ENCODE measurements at places on chromosomes 16 and 17.

DNA sequence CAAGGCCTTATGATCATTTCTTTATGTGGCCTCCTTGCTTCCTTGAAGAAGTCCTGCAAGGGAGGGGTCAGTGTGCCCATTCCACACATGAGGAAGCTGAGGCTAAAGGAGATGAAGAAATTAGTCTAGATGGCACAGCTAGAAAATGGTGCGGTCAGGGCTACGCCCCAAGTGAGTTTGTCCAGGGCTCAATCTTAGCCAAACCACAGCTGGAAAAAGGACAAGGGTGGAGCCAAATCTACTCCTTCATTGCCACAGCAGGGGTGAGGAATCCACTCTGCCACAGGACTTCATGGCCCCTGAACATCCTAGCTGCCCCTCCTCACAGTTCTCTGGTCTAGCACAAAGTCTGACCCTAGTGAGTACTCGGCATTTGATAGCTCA lies 16.2 kb downstream of the BEAN1 start:
- no peak for DNase-seq

- DNase-seq, result no peak
Observed at GRCh38 chr17:79775632-79776031, 2.3 kb upstream of the CBX2 start.

DNA sequence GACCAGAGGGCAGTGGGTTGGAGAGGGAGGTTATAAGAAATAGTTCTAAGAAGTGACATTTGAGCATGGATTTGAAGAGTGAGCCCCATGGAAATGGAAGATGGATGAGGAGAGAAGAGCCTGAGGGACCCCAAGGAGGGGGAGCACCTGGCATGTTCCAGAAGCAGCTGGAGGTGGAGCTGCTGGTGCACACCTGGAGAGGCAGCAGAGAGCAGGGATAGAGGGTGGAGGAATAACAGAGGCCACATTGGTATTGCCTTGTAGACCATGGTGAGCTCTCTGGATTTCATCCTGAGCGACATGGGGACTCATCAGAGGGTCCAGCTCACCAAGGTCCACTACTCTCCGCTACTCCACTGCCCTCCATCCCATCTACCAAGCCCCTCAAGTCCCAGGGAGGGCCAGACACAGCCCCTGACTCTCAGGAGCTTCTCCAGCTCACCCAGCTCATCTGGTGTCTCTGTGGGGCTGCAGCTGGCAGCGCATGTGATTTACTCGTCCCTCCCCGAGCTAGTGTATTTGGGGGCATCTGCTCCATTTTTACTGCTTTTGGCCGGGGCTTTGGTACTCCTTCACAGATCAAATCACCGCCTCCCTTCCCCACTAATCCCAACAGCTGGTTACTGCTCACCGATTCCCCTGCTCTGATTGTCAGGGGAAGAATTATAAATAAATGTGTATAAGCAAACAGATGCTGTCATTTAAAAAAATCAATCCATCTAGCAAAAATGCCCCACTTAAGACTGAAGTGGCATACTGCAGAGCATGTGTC lies 22.1 kb upstream of the KDM8 start:
- no peak for DNase-seq

DNA sequence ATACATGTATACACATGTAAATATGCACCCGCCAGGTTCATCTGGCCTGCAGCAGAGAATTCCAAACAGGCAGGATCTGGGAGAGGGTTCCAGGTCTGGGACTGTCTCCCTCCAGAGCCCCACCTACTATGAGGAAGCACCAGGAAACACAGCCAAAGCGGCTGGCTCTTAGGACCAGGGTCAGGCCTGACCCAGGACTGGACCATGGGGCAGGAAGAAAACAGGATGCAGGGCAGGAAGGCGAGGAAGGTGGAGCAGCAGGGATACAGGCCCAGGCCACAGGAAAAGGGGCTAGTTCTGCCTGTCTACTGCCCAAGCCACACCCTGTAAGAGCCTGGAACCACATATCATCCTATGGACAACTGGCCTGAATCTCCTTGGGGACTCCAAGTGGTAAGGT lies 2.2 kb downstream of the HID1 start:
- DNase-seq, result no peak

DNA sequence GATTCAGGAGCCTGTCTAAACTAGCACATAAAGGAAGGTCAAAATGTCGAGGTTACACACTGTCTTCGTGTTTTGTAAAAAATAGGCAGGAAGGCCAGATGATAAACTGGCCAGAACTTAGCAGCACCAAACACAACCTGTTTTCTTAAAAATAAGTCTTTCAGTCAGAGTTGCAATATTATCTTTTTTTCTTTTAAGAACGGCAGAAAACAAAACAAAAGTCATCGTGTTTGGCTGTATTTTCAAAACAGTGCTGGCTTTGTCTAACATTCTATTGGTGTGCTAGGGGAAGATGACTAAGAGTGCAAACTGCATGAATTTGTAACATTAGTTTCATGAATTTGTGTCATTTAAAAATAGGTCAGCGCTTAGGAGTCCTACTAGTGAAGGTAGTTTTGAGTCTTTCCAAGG lies 5.3 kb downstream of the MAF start:
- DNase-seq, result no peak

DNA sequence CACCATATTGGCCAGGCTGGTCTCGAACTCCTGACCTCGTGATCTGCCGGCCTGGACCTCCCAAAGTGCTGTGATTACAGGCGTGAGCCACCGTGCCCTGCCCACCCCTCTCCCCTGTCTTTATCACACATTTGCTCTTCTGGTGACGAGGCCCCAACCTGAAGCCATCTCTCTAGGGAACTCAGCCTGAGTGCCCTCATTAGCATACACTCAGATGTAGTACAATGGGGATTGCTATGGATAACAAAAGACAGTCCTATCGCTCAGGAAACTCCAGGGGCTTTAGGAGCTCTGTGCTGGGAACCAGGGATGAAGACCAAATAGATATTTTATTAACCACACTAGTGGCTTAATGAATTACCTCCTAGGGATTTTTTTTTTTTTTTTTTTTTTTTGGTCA lies 100.7 kb downstream of the MARF1 start:
- no peak for DNase-seq

- DNase-seq, result no peak
Observed at GRCh38 chr16:79867425-79867997, 267.0 kb upstream of the MAF start.

GRCh38 chr16:58118801-58119508 lies 10.2 kb downstream of the CFAP20 start:
- DNase-seq, result no peak

DNA sequence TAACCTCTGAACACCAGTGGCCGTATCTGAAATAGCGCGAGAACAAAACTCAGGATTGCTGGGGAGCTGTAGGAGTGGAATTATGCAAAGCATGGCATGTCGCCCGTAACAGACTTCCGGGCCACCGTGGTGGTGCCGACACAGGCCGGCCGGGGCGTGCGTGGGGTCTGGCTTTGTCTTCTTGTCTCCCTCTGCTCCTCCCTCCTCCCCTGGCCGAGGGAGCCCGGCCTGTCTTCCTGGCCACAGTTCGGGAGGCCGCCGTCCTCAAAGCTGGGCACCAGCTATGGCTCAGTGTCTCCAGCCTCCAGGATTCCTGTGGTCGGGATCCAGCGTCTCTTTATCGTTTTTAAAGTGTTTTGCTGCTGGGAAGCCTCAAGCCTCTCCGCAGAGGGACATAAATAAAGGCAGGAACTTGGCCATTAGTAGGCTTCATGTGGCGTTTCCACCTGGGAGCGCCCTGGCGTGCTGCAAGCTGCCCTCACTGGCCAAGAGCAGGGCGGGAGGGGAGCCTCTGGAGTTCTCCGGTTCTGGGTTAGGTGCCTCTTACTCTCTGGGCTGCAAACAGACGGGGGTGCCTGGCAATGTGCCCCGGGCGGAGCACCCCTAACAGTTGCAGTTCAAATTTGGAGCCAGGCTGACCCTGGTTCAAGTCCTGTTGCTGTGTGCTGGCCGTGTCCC lies 22.0 kb upstream of the NPTX1 start:
- no peak for DNase-seq

GRCh38 chr17:35944151-35944550 lies 638 bp upstream of the LYZL6 start:
- no peak for DNase-seq

DNA sequence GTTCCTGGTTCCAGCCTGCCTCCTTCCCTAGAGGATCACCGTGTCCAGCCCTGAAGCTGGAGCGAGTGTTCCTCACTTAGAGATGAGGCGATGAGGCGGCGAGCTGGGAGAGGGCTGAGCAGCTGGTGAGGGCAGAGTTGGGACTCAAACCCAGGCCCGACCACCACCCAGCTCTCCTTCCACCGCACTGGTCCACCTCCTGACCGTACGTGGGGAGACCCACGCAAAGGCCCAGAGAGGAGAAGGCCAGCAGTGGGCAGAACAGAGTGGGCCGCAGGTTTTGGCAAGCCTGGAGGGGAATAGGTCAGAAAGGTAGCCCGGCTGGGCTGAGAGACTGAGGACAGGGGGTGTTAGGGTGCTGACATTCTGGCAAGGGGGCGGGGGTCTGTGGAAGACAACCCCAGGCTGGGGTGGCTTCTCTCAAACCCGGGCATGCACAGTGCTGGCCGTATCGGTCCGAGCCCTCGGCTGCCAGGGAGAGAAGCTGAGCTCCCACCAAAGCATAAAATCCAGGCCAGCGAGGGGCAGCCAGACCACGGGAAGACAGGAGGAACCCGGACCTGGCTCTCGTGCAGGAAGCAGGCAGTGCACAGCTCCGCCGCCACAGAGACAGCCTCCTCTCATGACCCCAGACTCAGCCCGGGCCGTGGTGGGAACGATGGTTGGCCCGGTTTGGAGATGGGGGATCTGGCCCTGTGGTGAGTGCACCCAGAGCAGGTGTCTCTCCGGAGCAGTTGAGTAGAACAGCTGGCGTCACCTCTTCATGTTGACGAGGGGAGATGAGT lies 24.9 kb downstream of the MLYCD start:
- DNase-seq, result no peak

- DNase-seq, result peak; percentile 49
Observed at GRCh38 chr17:80899402-80900268, 92.0 kb upstream of the CHMP6 start.

DNA sequence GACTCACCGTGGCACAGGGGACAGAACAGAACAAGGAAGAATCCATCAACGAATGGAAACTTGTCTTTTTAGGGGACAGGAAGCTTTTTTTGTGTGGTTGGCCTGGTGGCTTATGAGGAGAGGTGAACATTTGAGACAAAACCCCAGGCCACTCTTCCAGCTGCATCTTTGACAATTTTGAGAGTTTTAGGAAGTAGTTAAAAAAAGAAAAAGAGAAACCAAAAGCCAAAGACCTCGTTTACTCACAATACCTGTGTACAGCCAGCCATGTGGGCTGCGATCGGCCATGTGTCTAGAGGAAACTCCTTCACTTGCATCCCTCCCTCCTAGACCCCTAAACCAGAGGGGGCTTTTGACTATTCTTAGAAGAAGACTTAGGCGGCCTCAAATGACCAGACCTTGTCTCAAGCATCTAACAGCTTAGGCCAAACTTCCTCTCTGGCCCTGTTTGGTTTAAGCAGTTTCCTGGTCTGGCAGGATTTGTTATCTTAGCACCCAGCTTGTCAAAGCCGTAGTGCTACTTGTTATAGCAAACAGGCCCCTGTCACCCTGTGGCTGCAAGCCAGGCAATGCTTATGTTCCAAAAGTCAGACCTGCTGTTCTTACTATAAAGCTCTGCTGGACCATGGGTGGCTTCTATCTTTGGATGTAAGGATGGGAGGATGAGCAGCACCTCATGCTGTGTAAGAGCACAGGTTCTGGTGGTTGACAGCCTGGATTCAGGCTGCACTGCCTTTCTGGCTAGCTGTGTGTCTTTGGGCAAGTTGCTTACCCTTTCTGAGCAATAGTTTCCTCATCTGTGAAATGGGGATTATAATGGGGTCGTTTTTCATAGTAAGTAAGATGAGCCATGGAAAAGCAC lies 17.7 kb downstream of the KSR1 start:
- peak; percentile 50 for DNase-seq

DNA sequence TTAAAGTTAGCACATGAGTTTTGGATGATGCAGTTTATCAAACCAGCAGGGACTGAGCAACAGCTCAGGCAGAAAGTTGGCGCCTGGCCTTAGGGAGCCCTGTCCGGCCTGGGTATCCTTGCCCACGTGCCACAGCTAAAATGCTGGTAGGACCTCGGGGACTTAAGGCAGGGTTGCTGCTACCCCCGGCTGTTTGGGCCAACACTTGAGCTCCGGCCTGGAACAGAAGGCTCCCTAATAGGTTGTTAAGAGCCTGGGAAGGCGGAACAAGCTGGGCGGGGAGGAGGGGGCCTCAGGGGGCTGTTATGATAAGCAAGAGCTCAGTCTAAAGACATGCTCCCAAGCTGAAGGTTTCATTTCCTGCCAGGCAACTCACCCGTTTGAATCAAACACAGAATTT lies 39.7 kb downstream of the CUEDC1 start:
- DNase-seq, result no peak

DNA sequence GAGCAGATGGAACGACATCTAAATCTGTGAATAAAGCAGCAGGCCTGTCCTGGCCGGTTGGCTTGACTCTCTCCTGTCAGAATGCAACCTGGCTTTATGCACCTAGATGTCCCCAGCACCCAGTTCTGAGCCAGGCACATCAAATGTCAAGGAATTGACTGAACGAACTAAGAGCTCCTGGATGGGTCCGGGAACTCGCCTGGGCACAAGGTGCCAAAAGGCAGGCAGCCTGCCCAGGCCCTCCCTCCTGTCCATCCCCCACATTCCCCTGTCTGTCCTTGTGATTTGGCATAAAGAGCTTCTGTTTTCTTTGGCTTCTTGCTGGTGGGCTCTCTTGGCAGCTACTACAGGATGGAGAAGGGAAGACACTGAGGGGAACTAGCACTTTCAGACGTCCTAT lies 4.1 kb upstream of the RSAD1 start:
- no peak for DNase-seq

DNA sequence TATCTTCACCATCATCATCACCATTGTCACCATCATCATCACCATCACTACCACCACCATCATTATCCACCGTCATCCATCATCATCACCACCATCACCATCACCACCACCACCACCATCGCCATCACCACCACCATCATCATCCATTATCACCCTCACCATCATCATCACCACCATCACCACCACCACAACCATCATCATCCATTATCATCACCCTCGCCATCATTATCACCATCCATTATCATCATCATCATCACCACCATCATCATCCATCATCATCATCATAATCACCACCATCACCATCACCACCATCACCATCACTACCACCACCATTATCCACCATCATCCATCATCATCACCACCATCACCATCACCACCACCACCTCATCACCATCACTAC lies 95.6 kb downstream of the C16orf95 start:
- no peak for DNase-seq

DNA sequence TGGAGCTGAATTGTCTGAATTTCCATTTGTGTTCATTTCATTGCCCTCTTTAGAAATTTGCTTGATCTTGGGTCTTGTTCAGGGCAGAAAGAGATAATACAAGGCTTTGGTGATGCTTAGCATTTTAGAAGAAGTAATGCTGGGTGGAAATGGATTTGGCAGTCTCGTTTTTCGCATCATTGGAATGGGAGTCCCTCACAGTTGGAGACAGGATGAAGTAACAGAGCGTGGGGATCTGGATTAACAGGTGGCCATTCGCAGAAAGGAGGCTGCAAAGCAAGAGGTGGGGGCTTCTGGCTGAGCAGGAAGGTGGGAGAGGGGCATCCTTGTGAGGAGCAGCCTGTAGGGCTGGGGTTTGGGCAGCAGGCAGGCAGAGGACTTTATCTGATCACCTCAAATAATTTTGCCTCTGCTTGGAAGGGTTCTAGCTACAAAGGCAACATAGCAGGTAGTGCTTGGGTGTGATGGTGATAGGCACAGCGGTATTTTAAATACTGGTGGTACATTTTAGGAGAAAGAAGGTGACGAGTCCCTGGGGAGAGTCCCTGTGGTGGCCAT lies 17.0 kb downstream of the KSR1 start:
- no peak for DNase-seq
